Stimulated activated CD8-positive, alpha-beta memory T cell treated with anti-CD3 and anti-CD28 coated beads, Interleukin-4, amount 100 ng/mL, for 24 hours (primary cell): ENCODE measurements at places on chromosomes 2 and 18.

- DNase-seq = no peak
Observed at GRCh38 chr18:78001811-78002210, 752.2 kb downstream of the GALR1 start.

- no peak for DNase-seq
Observed at GRCh38 chr2:69983392-69983966, 22.0 kb upstream of the ASPRV1 start.

GRCh38 chr2:46984642-46985476 is 69.3 kb upstream of the MCFD2 start:
- peak; percentile 33 for DNase-seq

- no peak for DNase-seq
Observed at GRCh38 chr2:221529177-221529942, 42.7 kb downstream of the EPHA4 start.

DNA sequence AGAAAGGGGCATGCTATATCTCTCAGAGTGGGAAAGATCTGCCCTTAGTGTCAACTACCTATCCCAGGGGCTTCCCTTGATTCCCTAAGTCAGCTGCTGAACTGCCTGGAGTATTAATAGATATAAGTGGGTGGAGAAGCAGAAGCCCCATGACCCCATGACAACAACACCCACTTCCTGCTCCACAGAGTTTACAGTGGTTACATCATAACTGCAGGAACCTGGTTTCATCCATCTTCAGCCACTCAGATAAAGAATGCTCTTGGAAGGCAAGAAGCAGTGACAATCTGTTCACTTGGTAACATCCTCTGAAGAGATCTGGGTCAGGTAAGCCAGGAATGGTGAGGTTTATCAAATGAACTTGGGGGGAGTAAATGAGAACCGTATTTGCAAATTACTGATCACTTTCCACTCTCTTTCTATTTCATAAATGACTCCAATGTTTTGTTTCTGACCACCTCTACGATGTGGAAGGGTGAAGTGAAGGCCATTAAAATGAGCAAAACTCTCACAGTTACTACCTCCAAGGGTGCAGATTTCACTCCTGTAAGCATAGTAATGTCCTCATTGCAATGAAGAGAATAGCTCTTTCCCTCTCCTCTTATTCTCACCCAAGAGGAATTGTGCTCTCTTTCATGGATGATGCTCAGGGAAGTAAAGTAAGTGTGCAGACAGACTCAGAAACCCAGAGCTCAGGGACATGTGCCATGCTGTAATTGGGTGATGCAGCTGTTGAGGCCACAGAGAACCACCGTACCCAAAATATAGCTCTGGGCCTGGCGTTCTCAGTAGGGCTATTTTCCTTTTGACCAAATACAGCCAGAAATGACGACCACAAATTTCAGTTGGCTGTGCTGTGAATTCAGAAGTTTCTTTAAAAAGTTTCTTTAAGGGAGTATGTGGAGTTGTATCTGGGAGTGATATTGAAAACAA is 192.8 kb upstream of the APCDD1 start:
- no peak for DNase-seq

- no peak for DNase-seq
Observed at GRCh38 chr18:50460716-50461115, 85.9 kb downstream of the SKA1 start.

DNA sequence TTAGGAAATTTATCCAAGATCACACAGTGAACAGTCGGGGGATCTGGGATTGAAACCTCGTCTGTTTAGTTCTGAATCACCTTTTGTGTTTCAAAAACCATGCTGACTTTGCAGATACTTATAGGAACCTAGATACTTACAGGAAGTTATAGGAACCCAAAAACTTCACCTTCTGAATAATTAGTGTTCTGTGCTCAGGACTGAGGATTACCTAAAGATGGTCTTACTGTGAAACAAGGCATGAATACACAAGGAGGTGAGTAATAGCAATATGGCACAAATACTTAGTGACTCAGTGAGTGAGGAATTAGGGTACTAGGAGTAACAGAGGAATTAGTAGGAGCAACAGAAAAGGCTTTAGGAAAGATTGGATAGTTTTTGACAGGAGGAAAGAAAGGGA is 145.5 kb downstream of the LRATD1 start:
- no peak for DNase-seq

DNA sequence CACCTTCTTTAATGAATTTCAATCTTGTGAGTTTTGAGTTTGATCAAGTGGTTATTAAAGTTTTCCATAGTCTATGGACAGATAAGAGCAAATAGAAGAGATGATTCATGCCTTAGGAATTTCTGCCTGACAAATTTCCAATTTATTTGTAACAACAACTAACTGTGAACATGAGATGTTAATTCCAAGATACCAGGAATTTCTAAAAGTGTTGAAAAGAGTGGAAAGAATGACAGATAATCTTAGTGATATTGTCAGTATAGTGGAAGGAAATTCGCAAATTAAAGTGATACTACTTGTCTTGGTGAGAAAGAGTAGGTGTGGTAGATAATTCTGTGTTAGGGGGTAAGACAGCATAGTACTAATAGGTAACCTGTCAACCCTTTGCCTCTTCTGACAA is 82.4 kb downstream of the AGPS start:
- no peak for DNase-seq

DNA sequence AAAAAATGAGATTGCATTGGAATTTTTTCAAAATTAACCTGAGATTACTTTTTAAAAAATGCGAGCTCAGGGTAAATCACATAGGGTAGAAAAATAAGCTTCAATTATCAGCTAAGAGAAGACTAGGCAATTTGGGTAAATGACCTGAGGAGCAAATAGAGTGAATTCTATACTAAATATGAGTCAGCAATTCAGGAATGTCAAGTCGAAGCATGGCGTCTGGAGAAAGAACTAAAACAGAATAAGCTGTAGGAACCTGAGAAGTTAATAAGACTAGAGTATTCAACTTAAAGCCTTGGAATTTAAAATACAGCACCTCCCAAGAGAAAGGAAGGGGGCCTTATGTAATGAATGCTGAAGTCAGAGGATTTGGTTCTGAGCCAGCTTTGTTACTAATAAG is 487.0 kb downstream of the SUCLG1 start:
- no peak for DNase-seq

DNA sequence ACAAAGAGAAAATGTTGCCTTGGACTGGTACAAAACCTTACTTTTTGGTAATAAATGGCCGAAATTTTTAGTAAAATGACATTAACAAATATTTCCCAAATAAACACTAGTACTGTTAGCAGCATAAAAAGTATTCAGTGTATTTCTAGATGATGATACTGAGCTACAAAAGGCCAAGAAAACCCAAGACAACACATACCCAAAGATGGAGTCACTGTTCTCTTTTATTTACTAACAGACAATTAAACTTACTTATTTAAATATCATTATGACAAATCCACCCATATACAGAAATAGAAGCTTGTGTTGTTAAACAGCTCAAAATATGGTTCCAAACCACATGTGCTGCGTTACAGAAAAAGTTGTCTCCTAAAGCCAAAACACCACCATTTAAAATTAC is 239.9 kb downstream of the ZEB2 start:
- no peak for DNase-seq

DNA sequence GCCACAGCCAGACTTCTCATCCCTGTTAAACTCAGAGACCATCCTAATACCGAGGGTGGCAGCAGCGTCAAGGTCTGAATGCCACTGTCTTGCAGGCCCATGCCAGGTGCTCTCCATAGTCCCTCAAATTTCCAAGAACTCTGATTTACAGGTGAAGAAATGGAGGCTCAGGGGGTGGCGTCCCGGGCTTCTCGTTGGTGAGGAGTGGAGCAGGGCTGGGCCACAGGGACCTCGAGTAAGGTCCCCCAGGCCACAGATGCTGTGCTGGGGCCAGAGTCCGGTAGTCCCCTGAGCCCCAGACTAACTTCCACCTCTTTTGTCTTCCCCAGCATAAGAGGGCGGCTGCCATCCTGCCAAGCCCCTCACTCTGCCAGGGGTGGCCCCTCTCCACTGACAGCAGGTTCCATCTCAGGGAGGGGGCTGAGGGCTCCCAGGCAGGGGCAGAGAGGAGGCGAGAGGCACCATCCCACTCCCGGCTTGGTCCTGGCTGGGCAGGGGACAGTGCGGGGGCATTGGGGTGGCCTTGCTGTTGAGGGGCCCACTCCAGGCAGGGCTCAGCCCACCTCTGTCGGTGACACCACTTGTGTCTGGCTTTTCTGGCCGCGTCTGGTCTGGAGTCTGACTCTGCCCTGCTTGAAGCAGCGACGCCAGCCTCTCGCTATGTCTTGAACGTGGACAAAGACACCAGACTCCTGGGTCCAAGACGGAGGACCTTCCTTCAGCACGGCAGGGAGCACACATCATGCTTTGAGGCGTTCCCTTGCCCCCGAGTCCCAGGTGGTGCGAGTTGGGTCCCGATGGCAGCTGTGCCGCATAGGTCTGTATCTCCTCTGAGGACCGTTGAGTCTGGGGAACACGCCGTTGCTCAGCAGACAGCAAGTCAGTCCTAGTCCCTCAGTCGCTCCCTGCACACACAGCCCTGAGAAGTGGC is 15.9 kb upstream of the KLHL30 start:
- DNase-seq = no peak

DNA sequence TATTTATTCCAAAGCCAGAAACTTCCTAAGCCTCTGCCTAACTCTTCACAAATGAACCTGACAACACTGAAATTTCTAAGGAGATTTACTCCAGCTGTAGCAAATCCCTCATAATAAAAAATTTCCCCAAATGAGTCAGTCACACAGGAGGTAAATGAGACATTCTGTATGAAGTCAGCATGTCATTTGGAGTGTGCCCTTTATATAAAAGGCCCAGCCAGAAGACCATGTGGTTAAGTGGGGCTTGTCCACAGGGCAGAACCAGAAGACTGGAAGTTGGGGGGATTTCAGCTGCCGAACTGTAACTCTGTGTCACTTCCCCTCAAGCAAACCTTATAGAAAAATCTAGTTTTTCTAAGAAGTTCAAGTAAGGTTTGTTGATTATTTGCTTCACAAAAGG is 30.2 kb downstream of the NRP2 start:
- DNase-seq = no peak

GRCh38 chr18:9655232-9655767 is 40.9 kb upstream of the PPP4R1 start:
- DNase-seq = no peak

- DNase-seq = no peak
Observed at GRCh38 chr2:209922116-209922515, 80.3 kb upstream of the RPE start.

GRCh38 chr2:142796161-142796560 is 81.3 kb upstream of the KYNU start:
- DNase-seq = no peak

DNA sequence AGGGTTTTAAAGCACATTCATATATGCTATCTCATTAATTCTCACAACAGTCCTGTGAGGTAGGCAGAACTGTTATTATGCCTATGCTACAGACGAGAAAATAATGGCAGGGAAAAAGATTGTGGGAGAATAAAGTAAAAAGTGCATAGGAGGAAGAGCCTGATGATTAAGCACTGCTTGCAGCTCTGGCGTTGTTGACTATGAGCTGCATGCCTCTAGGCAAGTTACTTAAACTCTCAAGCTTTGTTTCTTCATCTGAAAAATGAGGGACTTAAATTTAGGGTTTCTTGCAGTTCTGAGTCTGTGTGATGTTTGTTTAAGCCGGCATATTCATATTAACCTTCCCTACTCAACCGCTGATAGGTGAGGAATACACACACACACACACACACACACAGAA is 51.6 kb upstream of the RAPH1 start:
- DNase-seq = no peak

DNA sequence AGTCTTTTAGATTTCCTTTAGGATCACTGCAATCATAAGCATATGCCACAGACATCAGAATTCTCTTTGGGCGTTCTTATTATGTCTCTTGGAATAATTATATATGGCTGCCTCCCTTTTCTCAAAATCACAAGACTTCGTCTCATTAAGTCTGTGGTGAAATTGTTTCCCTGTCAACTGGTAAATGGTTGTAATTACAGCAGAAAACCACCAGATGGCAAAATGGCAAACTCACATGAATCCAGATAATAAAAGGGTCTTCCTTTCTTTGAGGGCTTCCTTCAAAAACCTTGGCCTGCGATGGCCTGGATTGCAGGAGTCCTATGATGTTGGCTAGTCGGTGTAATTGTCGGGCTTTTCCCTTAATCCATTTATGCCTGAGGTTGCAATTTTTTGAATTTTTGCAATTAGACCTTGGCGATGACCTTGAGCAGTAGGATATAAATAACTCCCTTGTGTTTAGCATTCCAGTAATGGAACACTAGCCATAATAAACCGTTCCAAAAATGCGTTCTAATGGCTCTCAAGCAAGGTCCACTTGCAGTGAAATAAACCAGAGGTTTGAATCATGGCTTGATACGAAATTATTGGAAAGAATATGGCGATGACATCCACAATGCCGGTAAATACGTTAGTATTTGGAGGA is 656.4 kb downstream of the MBD2 start:
- no peak for DNase-seq

GRCh38 chr2:240685771-240686371 is 3.2 kb upstream of the AQP12B start:
- no peak for DNase-seq

DNA sequence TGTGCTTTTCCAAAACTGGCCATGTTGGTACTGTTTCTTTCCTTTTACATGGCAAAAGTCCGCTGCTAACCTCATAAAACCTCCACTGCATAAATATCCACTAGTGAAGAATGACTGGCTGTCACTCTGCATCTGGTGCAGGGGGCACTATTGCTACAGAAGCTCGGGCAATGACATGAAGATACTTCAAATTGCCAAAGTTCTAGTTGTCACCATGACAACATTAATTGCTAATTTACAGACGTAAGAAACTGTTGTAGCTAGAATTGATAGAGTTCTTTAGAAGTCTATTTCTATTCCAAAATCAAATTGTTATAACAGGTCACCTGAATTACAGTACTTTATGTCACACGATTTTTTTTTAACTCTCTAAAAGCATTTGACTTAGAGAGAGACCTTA is 845 bp downstream of the CFAP210 start:
- DNase-seq = no peak

- DNase-seq = no peak
Observed at GRCh38 chr2:114237331-114237730, 205.1 kb upstream of the DPP10 start.

GRCh38 chr2:120708944-120709607 is 26.6 kb upstream of the GLI2 start:
- no peak for DNase-seq

DNA sequence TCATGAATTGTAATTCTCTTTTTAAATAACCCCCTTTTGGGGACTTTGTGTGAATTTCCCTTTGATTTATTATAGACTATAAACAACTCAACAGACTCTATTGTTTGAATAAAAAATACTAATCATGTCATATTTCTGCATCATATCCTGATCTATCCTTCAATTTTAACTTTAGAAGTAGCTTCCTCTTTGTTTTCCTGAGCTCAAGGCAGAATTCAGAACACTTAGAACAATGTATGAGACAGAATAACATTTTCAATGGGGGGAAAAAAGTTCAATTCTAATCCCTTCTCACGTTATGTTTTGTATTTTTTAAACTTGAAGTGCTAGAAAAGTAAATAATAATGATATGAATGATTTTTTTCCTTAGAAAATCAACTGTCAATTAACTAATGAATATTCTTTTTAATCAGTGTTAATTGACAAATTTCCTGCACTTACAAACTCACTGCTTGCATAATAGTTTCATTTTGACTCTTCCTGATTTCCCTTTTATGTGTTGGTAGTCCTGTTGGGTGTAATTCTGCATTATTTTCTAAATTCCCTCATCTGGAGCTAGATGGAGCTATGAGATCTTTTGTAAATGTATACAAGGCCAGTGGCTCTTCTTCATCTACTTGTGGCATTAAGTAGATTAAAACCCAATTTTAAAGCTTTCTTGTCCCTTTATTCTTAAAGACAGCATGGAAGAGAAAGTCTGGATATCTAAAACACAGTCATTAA is 326.1 kb downstream of the PARD3B start:
- DNase-seq = no peak

- no peak for DNase-seq
Observed at GRCh38 chr2:238862701-238863100, 14.8 kb downstream of the TWIST2 start.
